NCI-H446 (cell line): ENCODE measurements at places on chromosomes 4 and X.

DNA sequence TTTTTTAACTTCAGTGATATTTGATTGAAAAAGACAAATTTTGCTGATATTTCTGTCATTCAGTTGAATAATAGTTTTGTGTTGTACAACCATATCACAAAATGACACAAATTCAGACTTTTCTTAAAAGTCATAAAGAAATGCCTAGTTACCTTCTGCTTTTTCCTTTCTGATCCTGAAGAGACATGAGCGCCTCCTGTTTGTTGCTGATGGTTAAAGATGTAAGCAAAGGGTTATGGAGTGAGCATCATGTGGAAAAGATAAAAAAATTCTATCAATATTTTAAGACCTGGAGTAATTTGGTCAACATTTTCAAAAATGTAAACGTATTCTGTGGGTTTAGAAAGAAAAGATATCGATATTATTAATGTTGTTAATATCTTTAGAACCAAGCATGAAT, 669.9 kb upstream of the NR3C2 start:
- DNase-seq = no peak

DNA sequence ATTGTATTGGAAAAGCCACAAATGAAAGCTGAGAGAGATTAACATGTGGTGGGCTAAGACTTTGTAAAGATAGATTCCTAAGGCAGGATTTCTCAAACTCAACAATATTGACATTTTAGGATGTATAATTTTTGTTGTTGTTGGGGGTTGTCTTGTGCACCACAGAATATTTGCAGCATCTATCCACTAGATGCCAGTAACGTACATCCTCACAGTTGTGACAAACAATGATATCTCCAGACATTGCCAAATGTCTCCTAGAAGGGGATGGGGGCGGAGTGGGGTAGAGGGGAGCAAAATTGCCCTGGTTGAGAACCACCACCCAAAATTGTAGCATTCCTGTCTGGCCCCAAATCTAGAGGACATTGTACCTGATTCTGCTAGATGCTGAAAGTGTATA, 14.7 kb upstream of the CBR4 start:
- peak; percentile 41 for DNase-seq

- DNase-seq = no peak
Measured at GRCh38 chr4:128524311-128524710, 236.7 kb upstream of the PGRMC2 start.

DNA sequence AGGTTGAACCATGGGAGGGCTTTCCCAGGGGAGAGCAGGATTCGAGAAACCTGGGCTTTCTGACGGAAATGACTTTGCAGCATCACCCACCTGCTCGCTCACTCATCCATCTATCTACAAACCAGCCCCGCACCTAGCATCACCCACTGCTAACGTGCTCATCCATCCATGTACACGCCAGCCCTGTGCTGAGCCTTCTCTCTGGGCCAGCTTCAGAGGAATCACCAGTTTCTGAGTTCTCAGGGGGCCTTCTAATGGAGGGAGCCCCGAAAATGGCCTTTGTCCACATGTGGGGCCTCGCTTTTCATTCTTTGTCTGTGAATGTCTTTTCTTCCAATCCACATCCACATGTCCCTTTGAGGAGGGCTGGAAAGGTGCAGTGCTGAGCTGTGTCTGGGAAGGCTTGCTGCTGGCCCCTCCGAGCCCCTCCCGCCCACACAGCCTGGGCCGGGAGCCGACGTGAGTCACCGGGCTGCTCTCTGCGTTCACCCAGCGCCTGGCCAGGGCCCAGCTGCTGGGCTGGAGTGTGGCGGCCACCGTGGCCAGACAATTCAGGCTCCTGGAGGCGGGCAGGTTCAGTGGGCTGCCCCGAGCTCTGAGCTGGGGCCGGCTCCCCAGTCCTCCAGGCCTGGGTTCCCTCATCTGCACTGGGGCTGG, 14.7 kb downstream of the SORCS2 start:
- DNase-seq = no peak

GRCh38 chrX:9280831-9281230, 184.0 kb upstream of the TBL1X start:
- DNase-seq = no peak

DNA sequence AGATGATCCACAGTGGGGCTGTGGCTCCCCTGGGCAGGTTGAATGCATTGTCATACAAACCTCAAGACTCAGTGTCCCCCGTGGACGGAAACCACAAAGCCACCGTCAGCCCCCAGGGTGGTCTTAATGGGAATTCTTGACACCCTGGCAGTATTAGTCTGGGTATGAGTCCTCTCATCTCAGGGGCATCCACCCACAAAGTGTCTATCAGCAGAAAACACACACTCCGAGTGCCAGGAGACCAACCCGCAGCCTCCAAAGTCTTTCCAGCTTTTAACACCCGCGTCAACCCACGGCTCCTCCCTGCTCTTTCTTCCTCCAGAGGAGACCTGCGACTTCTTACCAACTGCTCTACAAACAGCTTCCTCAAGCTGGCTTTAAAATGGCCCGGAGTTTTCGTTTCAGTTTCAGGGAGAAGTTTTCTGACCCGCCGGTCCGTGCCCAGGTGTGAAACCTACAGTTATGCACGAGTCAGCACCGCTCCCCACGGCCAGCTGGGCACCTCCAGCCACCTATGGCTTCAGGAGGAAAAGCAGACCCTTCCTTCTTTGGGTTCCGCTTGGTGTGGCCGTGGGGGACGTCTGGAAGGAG, 14.4 kb upstream of the ASMTL start:
- no peak for DNase-seq

GRCh38 chr4:20735931-20736330, 35.7 kb downstream of the PACRGL start:
- no peak for DNase-seq

DNA sequence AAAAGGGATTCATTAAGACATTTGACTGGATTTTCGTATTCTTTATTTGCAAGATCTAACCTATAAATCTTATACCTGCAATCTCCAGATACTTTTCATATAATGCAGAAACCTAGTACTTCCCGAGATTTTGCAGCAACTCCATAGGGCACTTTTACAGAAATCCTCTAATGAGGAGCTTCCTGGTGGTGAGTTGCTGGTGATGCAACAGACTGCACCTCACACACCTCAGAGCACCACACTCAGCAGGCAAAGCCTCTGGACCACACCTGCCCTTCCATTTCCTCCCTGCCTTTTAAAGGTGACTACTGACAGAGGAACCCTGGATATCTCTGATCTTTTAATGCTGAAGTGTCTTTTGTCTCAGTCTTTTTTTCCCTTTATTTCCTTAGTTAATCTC, 289.4 kb downstream of the TRAM1L1 start:
- no peak for DNase-seq

GRCh38 chr4:157992038-157992705, 180.7 kb downstream of the GASK1B start:
- peak; percentile 81 for DNase-seq

- no peak for DNase-seq
Measured at GRCh38 chr4:74426101-74426500, 18.8 kb upstream of the AREG start.

- DNase-seq = no peak
Measured at GRCh38 chr4:25448379-25449109, 71.5 kb downstream of the ANAPC4 start.

DNA sequence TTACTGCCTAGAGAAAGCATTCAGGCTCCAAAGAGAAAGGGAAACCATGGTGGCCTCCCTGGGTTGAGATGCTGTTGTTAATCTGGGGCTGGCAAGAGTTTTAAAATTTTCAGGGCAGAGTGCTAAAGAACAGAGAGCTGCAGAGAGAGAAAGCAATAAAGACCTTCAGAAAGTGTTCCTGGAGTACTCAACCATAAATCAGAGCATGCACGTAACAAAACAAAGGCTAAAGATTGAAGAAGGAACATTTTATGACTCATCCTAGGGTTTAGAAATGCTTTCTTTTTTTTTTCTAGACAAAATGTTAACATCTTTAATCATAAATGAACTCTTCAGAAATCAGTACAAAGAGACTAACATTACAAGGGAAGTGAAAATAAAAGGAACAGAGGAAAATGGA, 562.3 kb upstream of the NDST4 start:
- DNase-seq = no peak

DNA sequence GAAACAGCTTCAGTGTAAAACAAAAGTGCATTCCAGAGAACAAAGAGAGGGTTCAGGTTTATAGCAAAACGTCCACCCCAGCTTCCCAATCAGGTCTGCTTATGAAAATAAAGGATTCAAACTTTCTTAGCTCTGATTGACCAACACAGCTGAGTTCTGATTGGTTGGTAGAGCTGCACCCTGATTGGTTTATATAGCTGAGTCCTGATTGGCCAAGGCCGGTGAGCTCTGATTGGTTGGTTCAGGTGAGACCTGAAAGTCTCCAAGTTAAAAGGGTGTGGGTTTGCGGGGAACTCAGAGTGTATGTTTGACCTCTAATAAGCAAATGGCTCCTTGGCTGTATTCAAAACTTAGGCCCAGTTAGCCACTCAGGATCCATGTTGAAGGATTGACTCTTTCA, 20.9 kb downstream of the CLRN2 start:
- no peak for DNase-seq

- DNase-seq = no peak
Measured at GRCh38 chrX:28998609-28999135, 411.4 kb downstream of the IL1RAPL1 start.

DNA sequence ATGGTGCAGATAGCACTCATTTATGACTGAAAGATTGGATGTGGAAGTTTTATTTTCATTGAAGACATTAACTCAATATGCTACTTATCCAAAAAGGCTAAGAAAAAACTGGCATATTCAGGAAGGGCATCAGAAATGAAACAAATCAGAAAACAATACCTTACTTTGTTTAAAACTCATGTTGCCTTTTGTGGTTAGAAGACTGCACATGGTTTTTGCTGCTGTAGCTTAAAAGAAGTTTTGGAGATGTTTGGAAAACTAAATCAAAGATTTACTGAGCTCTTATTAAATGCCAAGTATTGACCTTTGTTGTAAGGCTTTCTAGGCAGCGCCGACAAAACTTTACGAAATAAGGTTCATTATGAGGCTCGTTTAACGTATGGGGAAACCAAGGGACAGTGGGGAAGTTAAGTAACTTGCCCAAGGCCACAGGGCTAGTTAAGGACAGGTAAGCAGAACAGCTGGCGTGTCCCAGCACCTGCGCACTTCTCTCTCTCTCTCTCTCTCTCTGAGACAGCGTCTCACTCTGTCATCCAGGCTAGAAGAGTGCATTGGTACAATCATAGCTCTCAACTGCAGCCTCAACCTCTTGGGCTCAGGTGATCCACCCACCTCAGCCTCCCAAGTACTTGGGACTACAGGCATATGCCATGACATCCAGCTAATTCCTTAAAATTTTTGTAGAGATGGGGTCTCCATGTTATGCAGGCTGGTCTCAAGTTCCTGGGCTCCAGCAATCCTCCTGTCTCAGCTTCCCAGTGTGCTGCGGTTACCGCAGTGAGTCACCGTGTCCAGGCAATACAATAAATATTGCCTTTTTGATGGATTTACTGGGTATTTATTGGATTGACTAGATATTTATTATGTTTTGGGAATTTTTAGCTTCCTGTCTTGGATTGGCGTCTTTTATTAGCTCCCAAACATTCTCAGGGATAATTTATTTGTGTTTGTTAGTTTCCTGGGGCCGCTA, 16.1 kb downstream of the LRP2BP start:
- no peak for DNase-seq

DNA sequence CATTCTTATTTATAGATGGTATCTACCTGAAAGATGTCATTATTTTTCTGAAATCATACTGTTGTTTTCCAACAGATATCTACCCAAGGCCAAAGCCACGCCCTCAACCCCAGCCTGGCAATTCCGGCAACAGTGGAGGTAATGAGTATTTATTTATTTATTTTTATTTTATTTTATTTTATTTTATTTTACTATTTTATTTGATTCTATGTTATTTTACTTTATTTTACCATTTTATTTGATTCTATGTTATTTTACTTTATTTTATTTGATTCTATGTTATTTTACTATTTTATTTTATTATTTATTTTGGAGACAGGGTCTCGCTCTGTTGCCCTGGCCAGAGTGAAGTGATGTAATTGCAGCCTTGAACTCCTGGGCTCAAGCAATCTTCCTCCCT, 37.7 kb downstream of the XG start:
- DNase-seq = no peak

- peak; percentile 1 for DNase-seq
Measured at GRCh38 chr4:43564591-43564990, 672.1 kb downstream of the GRXCR1 start.

DNA sequence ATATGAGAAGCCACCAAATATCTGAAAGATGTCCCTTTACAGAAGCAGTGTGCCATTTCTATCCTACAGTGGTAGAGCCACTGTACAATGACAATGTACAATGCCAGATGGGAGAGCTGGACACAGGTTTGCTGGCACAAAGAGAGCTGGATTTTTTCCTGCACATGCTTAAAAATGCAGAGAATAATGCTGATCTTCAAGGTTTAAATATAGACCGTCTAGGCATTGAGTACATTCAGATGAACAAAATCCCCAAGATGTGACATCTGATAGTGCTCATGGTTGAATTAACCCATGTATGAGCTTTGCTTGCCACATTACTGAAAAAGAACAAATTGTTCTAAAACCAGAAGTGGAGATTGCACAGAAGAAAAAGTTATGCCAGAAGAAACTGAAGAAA, 11.7 kb downstream of the ADGRL3 start:
- DNase-seq = peak; percentile 11

- DNase-seq = no peak
Measured at GRCh38 chr4:25783943-25784342, 78.8 kb downstream of the SEL1L3 start.

- DNase-seq = no peak
Measured at GRCh38 chr4:47736146-47736545, 101.7 kb downstream of the CORIN start.

- DNase-seq = peak; percentile 1
Measured at GRCh38 chr4:99324979-99325378, 3.8 kb upstream of the ADH1B start.

GRCh38 chr4:127307996-127308395, 324.8 kb upstream of the INTU start:
- no peak for DNase-seq

GRCh38 chrX:19666950-19667349, 151.6 kb upstream of the MAP3K15 start:
- no peak for DNase-seq

DNA sequence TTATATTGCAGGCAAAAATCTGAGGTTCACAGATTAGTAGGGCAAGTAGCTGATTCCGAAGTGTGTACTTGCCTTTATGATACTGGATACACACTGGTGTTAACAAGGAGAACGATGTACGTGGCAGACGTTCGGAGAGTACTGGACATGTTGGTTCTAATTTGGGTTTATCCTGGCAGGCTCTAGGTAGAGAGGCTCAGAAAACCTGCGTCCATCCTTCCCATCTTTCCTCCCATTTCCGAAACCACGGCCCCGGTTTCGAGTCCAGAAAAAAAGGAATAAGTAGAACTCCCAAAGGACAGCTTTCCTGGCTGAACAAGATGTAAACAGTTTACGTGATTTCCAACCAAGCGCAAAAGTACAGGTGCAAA, 351 bp upstream of the SLC30A9 start:
- no peak for DNase-seq

DNA sequence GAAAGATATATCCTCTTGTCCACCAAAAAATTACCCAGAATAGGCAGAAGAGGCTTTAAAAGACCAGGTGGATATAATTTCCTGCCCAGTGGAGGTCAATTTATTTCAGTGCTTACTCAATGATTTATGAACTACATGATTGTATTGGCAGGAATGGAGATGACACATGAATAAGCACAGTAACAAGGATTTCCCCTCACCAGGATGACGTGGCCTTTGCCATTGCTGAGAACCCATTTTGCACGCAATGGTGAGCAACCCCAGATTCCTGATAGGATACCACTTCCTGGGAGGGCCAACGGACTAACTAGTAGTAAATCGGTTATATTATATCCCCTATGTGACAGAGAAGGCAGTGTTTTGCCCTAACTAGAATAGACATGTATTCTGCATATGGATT, 11.6 kb upstream of the TTC29 start:
- no peak for DNase-seq

- DNase-seq = no peak
Measured at GRCh38 chrX:123348468-123348867, 164.4 kb downstream of the GRIA3 start.
